ENCODE measurements at places on chromosomes 4 and X.

- no peak for DNase-seq
These were observed 4.9 kb downstream of the ACSL4 start for GRCh38 chrX:109728173-109728535.

DNA sequence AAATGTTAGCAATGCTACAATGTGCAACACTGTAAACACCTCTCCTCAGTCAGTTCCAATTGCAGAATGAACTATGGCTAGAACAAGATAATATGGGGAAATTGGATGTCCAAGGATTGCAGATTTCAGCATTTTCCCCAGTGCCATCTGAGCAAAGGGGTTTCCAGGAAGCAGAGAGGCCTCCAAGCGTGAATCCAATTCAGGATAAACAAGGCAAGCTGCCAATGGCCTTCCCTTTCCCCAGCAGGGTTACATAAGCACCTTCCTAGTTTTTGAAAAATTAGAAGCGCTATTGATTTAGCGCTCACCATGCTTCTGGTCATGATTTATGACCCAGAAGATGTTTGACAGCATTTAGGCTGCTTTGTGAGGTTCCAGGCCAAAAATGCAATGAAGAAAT is 223.0 kb upstream of the GATB start:
- peak; percentile 37 for DNase-seq

- DNase-seq, result no peak
These were observed 18.6 kb upstream of the ADRA2C start for GRCh38 chr4:3747581-3747904.

- no peak for DNase-seq
These were observed 254.5 kb upstream of the PPARGC1A start for GRCh38 chr4:24144381-24144780.

DNA sequence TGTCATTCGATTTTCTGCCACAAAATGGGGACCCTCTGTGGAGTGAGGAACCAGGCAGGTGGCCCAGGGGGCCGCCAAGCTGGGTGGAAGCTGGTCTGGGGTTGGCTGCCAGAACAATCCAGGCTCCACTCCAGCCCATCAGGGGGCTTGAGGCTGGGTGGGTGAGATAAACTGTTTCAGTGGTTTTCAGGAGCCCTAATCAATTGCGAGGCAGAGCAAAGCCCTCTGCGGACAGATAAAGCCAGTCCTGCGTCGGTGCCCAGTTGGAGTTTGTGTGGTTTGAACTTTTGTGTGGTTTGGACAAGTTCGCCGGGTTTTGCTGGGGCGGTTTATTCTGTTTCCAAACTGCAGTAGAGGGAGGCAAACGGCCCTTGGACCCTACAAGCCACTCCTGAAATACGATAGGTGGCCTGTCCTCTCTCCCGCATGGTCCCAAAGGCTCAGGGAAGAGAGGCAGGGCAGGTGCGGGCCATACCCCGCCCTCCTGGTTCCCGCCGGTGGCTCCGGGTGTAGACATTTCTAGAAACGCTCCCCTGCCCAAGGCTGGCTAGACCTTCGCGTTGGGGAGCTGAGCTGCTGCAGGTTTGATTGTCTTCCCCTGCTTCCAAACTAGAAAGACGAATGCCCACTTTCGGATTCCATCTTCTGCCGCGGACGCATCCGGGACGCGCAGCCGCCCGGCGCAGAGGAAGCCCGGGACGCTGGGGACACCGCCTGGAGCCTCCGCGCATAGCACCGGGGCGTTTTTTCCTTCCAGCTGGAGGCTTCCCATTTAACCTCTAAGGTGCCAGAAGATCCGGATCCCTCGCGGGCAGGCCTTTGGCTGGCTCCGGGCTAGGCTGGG is 169.0 kb upstream of the BCOR start:
- peak; percentile 60 for DNase-seq

DNA sequence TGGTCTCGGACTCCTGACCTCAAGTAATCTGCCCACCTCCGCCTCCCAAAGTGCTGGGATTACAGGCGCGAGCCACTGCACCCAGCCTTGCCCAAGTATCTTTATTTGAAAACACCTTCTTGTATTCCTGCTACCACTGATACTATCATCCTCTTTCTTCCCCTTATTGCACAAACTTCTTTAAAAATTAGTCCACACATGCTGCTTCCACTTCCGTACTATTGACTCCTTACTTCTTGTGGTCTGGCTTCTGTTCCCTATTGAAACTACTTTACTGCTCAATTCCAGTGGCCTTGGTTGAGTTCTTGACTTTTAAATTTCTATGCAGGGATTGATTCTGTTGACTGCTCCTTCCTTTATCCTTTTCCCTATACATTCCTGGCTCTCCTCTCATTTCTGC is 38.8 kb downstream of the MTM1 start:
- DNase-seq, result no peak

GRCh38 chr4:114036426-114036825 is 57.0 kb upstream of the ARSJ start:
- DNase-seq, result no peak

Measured in M059J (cell line).